Stimulated activated CD8-positive, alpha-beta memory T cell treated with anti-CD3 and anti-CD28 coated beads, Interleukin-15, amount 100 ng/mL, for 1 hour (primary cell): ENCODE measurements at places on chromosomes 2 and 18.

- DNase-seq = no peak
Measured at GRCh38 chr2:223613017-223613950, 11.1 kb upstream of the SCG2 start.

DNA sequence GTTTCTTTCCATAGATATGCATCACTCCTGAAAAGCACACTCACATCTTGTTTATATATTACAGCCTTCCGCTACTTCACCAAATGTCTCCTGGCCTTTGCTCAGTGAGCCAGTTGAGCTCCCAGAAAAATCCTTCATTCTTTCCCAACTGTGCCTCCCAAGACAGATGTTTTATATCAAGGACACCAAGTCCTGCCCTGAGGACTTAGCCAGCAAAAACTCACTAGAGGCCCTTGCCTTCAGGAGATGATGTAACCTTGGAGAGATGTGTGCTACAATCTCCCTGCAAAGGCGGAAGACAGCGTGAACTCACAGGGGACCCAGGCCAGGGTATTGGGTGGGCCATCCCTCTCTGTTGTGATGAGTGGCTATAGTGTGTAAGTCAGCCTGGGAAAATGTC is 86.1 kb upstream of the CTAGE1 start:
- no peak for DNase-seq

DNA sequence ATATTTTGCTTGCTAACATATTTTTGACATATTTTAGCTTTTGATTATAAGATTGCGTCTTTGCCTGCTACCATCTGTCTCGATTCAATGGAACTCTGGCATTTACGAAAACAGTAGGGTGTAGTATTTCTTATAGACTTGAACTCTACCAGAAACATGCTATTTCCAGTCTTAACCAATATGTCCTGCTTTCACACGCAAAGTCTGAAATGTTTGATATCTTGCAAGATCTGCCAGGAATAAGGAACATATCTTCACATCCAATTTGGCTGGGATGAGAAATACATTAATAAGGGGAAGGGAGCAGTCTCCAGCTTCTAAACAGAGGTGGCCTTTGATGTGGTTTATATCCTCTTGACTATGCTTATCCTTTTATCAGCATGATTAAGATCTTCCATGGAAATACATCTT is 299.4 kb downstream of the ZNF521 start:
- no peak for DNase-seq

DNA sequence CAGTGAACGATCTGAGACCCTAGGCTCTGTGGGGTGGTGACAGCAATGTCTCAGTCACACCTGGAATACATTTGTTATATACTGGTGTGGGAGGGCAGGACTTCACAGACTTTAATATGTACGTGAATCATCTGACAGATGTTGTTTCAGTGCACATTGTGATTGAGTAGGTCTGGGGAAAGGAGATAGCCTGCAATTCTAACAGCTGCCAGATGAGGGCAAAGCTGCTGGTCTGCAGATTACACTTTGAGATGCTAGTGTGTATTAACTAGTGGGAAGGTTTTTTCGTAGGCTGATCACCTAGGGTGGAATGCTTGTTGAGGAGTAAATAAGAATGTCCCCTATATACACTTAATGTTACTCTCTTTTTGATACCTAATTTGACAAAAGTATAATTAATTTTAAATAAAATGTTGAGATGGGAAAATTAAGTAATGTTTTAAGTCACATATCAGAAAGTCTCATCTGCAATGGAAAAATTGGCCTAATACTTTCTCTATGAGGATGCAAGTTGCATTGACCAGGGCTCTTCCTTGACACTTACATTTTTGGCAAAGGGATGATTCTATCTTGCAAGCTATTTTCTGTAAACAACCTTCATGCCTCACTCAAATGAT is 496.9 kb upstream of the HNMT start:
- DNase-seq = no peak

DNA sequence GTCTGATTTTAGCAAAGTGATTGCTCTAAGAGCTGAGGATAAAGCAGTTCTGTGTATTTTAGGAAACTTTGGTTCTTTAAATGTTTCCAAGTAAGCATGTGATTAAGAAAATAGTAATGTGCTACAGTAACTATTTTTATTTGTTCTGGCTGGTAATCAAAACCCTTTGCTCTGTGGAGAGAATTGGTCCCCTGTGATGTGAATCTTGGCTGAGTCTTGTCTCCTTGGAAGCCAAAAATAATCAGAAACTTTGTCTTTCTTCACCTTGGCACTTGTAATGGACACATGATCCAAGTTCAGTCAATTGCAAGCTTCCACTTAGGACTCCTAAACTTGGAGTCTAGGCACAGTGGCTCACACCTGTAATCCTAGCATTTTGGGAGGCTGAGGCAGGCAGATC is 422.7 kb upstream of the CDH20 start:
- DNase-seq = no peak

- no peak for DNase-seq
Measured at GRCh38 chr2:109125593-109126500, 3.2 kb upstream of the SH3RF3 start.

GRCh38 chr2:27091746-27092695 is 5.4 kb downstream of the KHK start:
- DNase-seq = no peak

GRCh38 chr18:34339155-34339554 is 114.4 kb upstream of the NOL4 start:
- no peak for DNase-seq

GRCh38 chr2:28150236-28150915 is 242.3 kb upstream of the FOSL2 start:
- DNase-seq = no peak

DNA sequence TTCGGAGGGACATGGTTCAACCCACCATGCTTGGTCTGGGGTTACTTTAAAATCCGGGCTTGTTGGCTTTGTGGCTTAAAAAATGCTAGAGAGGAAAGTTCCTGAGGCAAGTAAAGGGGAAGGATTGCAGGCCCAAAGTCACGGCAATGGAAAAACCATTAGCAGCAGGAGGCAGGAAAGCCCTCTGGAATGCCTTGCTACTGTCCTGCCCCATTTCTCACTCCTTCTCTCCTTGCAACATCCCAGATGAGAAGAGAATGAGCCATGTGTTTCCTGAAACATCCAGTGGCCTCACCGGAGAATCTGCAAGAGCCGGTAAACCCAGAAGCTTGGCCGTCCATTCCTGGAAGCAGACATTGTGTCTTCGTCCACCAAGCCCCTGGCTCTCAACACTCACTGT is 97.4 kb upstream of the LCLAT1 start:
- no peak for DNase-seq

- no peak for DNase-seq
Measured at GRCh38 chr2:195658541-195658890, 1.5 kb downstream of the SLC39A10 start.

- no peak for DNase-seq
Measured at GRCh38 chr18:46184727-46185126, 80.5 kb downstream of the HAUS1 start.

DNA sequence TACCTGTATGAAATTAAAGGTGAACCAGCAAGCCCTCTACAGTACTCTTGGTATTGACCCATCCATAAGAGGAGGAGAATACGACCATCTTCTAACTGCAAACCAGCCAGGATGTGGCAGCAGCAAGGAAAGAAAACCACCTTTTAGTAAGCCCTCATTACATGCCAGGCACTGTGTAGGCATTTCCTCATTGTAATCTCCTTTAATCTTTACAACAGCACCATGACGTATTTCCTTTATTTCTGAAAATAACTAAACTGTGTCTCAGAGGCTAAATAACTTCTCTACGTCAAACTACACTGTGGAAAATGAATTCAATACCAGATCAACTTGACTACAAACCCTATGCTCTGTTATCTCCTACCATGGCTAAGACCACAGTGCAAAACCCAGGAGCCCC is 18.2 kb downstream of the WDR35 start:
- no peak for DNase-seq

- no peak for DNase-seq
Measured at GRCh38 chr2:44839771-44840502, 101.6 kb upstream of the SIX3 start.

- DNase-seq = no peak
Measured at GRCh38 chr2:187658952-187659525, 104.8 kb upstream of the TFPI start.

DNA sequence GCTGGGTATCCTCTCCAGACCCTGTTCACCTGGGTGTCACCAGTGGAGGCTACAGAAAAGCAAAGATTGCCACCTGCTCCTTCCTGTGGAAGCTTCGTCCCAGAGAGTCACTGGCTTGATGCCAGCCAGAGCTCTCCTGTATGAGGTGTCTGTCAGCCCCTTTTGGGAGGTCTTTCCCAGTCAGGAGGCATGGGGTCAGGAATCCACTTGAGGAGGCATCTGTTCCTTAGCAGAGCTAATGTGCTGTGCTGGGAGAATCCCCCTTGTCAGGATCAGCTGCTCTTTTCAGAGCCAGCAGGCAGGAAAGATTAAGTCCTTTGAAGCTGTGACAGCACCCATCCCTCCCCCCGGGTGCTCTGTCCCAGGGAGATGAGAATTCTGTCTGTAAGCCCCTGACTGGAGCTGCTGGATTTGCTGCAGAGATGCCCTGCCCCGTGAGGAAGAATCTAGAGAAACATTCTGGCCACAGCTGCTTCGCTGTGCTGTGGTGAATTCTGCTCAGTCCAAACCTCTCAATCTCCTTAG is 121.8 kb downstream of the GPR39 start:
- DNase-seq = no peak

- DNase-seq = peak; percentile 51
Measured at GRCh38 chr2:68726608-68727367, 7.8 kb upstream of the ARHGAP25 start.

- DNase-seq = no peak
Measured at GRCh38 chr2:220269367-220269766, 641.9 kb downstream of the SLC4A3 start.

DNA sequence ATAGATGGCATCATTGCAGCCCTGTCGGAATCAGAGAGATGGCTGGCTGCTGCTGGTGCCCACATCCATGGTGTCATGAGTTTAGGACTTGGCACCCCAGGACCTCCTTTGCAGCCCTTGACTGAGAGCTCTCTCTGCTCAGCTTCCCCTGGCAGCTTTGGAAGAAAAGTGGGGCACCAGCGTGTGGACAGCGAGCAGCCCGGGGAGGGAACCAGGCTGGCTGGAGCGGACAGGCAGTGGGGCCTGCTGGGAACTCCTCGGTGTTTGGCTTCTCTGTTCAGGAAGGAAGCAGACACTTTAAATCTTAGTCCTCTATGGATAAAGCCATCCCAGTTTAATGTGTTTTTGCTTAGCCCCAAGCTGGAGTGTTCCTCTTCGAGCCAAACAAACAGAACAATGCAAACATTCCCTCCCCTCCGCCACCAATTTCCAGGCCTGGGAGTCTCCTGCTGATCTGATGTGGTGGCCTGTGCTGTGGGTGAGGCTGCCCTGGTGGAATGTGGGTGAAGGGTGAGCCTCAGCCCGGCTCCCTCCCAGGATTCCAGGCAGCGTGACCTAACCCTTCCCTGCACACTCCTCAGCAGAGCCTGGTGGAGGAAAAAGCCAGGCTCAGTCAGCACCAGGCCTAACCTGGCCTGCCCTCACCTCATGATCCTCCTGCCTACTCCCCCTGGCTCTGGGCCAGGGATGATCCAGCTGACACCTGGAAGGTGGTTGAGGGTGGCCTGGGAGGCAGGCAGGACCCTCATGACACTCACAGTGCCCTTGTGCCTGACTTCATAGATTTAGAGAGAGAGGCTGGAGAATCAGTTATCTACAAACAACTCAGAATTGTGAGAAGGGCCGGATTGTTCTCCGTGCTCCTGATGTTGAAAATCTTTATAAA is 21.6 kb upstream of the ITGB6 start:
- DNase-seq = no peak

- DNase-seq = no peak
Measured at GRCh38 chr2:209424781-209425470, 1.1 kb downstream of the MAP2 start.

DNA sequence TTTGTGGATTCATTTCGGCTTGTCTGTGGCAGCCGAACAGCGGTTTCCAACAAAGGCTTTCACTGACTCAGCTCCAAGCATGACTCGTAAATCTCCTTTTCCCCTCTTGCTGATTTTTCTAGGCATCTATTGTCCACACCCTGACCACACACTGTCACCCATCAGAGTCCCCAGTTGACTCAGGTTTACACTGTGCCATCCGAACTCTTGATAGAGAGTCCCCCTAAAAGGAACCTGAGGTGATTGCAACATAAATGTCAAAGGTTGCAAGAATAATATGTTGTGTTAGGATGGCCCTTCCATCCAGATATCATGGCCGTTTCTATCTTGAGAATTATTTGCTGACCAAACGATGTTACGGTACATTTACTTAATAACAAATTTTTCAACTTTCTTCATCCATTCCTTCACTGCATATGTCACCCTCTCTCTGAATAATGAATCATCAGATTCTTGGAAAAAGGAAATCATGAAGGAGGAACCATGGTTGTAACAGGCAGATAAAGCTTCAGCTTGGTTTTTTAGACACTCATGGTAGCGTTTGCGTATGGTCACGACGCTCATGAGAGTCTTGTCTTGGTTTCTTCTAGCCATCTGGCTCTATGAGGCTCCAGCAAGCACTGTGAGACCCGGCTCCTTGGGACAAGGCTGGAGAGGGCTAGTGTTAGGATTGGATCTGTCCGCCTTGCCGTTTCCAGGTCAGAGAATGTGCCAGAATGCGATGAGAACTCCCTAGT is 72.1 kb downstream of the NPAS2 start:
- no peak for DNase-seq

GRCh38 chr2:98637401-98638147 is 29.2 kb downstream of the UNC50 start:
- DNase-seq = no peak

DNA sequence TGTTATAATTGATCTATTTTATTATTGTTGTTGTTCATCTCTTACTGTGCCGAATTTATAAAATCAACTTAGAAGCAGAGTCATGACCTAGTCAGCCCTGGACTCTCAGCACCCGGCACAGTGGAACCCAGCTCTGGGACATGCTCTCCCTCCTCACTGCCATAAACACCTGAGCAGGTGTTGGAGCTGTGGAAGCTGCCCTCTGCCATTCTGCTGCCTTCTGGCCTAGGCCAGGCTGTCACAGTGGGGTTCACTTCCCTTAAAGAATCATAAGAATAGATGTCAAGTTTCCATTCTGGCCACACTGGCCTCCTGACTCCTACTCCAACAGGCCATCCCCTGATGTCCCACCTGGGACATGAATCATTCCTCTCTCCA is 192.2 kb downstream of the ZFP36L2 start:
- DNase-seq = no peak

DNA sequence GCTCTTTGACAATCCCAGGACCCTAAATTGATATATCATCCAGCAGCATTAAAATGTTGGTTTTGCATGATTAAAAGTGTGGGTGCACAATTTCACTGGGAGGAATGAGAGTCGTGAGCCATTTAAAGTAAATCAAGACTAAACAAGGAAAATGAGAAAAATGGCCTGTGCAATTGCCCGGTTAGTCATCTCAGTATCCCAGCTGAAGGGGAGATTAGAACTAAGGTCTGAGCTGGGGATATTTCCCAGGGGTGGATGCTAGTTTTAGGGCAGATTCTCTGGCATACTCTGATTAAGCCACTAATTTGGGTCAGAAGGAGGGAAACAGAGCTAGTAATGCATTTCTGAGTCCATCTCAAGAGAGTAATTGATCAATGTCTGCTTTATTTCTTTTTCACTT is 177.2 kb downstream of the EN1 start:
- DNase-seq = no peak

GRCh38 chr2:216355711-216356110 is 16.6 kb downstream of the MARCHF4 start:
- no peak for DNase-seq
